ENCODE measurements at places on chromosomes 3 and 15. TPM values are rescaled to one million over a fixed set of nuclear protein-coding genes. Genes with fewer than 3 reads are reported as not detected.
A peak's percentile ranks its signal among the peaks of the same experiment; 100 is the strongest.

- DNase-seq, result peak; percentile 62
- H3K4me1 ChIP-seq, result no peaks in the 10 kb centered on the region
- peaks cover 27% of the 10 kb centered on the region for H3K27me3 ChIP-seq
- no peaks in the 10 kb centered on the region for H3K36me3 ChIP-seq
- no peak overlapping the region for H3K4me3 ChIP-seq
These were observed 63.9 kb upstream of the FAM98B start for GRCh38 chr15:38389924-38390542.

DNA sequence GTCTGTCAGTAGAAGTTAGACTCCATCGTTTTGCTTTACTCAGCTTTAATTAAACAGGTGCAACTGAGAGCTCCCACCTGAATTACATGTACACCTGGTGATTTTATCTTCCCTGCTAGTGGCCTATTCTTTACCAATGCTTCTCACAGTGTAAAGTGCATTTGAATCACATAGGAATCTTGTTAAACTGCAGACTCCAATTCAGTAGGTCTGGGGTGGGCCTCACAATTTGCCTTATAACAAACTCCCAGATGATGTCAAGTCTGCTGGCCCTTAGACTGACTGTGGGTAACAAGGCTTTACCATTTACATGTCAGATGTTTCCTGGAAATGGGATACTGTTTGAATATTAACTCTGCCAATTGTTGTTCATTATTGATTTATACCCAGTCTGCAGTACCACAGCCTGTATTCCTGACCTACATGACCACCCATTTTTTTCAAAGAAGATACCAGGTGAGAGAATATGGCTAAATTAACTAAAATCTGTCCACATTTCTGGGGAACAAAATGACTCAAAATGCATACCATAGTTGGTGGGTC lies 37.2 kb downstream of the CMSS1 start:
- peaks cover 23% of the 10 kb centered on the region for H3K4me1 ChIP-seq
- no peak overlapping the region for H3K4me3 ChIP-seq
- DNase-seq, result no peak
- no peaks in the 10 kb centered on the region for H3K36me3 ChIP-seq

- H3K4me1 ChIP-seq, result no peaks in the 10 kb centered on the region
- DNase-seq, result no peak
- H3K4me3 ChIP-seq, result no peak overlapping the region
- no peak overlapping the region for H3K27ac ChIP-seq
- H3K36me3 ChIP-seq, result no peaks in the 10 kb centered on the region
These were observed 133.5 kb upstream of the GADL1 start for GRCh38 chr3:31027914-31028313.

- no peaks in the 10 kb centered on the region for H3K4me1 ChIP-seq
- no peaks in the 10 kb centered on the region for H3K27me3 ChIP-seq
- H3K27ac ChIP-seq, result no peak overlapping the region
- no peak for DNase-seq
These were observed 133.5 kb downstream of the APBA2 start for GRCh38 chr15:29018995-29019976.

DNA sequence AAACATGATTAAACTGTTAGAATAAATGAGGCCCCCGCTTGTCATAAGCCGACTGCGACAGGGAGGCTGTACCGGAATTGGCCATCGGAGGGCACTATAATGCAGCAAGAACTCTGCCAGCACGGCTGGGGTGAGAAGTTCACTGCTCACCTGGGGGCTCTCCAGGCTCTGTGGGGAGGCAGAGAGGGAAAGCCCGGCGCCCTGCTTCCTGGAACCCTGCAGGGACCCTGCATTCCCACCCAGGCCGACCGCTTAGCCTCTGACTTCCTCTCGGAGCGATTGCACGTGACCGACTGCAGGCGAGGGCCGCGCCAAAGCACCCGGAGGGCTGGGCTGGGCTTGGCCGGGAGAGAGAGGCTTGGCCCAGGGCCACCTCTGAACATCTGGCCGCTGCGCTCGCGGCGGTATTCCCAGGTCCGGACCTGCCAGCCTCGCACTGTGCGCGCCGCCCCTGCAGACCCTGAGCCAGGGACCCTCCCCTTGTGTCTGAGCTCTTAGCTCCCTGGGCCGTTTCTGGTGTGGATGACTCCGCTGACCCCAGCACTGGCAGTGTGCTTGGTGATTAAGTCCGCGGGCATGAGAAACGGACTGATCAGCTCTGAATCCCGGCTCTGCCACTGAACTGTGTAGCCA lies 26.2 kb downstream of the DRD3 start:
- H3K27me3 ChIP-seq, result peaks cover 4% of the 10 kb centered on the region
- no peaks in the 10 kb centered on the region for H3K36me3 ChIP-seq
- peaks cover 4% of the 10 kb centered on the region for H3K4me1 ChIP-seq
- DNase-seq, result peak; percentile 90
- H3K4me3 ChIP-seq, result peak overlapping the region; percentile 31

- no peaks in the 10 kb centered on the region for H3K27me3 ChIP-seq
- H3K27ac ChIP-seq, result no peak overlapping the region
- no peak for DNase-seq
- no peak overlapping the region for H3K4me3 ChIP-seq
- no peaks in the 10 kb centered on the region for H3K4me1 ChIP-seq
These were observed 276.7 kb downstream of the NFKBIZ start for GRCh38 chr3:102125994-102126368.

- peak overlapping the region; percentile 93 for H3K4me3 ChIP-seq
- peaks cover 13% of the 10 kb centered on the region for H3K4me1 ChIP-seq
These were observed 621 bp upstream of the PARP6 start for GRCh38 chr15:72272997-72273352.

DNA sequence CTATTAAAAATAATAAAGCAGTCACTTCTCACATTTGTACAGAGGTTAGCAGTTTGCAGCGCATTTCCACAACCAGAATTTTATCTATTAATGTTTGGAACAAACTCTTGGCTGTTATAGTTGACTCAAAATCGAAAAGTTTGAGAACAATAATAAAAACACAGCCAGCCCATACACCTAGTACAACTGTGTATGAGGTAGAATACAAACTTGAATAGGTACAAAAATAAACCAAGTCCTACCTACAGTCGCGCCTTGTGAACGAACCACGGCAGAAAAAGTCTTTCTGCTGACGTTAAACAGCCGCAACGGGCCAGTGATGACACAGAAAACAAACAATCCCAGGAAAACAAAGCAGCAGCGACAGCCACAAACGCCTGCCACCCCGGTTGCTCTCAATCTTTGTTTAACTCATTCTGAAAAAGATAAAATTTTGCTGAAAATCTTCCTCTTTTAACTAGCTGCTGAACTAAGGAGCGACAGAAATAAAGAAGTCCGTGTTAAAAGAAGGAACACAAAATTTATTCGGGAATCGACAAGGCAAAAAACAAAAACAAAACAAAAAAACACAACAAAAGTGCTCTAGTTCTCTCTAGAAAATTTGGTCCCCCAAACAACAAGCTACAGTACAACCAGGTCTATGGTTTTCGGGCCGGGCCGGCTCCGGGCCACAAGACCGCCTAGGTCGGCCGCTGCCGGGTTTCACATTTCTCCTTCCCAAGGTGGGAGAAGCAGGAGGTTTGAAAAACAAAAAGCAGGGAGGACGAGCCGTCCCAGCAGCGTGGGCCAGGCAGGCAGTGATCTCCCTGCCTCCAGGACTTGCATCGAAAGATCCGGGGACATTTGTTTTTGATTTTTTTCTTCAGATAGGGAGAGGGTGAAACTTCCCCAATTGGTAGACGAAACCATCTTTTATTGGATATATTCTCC lies 2.9 kb downstream of the FOXL2 start:
- H3K4me1 ChIP-seq, result no peaks in the 10 kb centered on the region
- no peak for DNase-seq
- H3K27me3 ChIP-seq, result peaks cover 98% of the 10 kb centered on the region
- no peaks in the 10 kb centered on the region for H3K36me3 ChIP-seq
- no peak overlapping the region for H3K27ac ChIP-seq
- H3K4me3 ChIP-seq, result no peak overlapping the region

DNA sequence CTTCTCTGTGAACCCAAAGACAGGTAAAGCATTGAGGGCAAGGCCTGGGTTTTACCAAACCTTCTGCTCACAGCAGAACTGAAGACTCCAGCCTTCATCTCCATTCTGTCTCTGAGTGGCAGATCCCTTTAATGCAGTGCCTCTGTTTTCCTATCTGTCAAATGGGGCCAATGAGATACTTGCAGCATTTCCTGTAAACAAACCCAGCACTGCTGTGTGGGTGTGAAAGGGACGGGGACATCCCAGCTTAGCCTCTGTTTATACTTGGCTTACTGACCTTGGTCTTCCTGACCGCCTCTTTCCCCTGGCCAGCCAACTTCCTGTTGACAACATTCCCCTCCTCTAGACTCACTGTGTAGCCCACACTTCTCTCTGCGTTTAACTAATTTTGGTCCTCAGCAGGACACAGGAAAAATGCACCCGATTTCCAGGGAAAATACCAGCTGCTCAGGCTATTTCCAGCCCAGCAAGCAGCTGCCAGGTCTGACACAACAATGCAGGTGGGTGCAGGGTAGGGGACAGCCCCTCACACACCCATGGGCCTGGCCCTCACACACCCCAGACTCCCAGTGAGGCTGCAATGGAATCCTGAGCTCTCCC lies 105.9 kb upstream of the HERC1 start:
- H3K27me3 ChIP-seq, result no peaks in the 10 kb centered on the region
- no peak for DNase-seq
- peaks cover 10% of the 10 kb centered on the region for H3K4me1 ChIP-seq

- H3K27me3 ChIP-seq, result peaks cover 7% of the 10 kb centered on the region
- peak; percentile 21 for DNase-seq
- no peaks in the 10 kb centered on the region for H3K36me3 ChIP-seq
These were observed 113.2 kb upstream of the TJP1 start for GRCh38 chr15:29935296-29936004.

DNA sequence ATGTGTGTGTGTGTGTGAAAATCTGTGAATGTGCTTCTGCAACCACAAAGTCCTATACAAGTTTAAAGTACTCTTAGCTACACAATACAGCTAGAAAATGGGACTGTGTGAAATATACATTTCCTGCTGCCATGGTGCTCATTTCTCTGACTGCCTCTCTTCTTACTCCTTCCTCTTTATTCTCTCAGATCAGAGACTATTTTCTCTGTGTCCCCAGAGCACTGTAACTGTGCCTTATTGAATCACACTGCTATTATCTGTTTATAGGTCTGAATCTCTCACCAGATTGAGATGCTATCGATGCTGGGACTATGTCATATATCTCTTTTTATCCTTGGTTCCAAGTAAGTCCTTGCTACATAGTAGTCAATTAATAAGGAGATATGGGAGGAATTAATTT lies 217.9 kb upstream of the SLCO3A1 start:
- H3K36me3 ChIP-seq, result no peaks in the 10 kb centered on the region
- H3K27ac ChIP-seq, result no peak overlapping the region
- DNase-seq, result no peak
- H3K4me3 ChIP-seq, result no peak overlapping the region
- H3K4me1 ChIP-seq, result no peaks in the 10 kb centered on the region

DNA sequence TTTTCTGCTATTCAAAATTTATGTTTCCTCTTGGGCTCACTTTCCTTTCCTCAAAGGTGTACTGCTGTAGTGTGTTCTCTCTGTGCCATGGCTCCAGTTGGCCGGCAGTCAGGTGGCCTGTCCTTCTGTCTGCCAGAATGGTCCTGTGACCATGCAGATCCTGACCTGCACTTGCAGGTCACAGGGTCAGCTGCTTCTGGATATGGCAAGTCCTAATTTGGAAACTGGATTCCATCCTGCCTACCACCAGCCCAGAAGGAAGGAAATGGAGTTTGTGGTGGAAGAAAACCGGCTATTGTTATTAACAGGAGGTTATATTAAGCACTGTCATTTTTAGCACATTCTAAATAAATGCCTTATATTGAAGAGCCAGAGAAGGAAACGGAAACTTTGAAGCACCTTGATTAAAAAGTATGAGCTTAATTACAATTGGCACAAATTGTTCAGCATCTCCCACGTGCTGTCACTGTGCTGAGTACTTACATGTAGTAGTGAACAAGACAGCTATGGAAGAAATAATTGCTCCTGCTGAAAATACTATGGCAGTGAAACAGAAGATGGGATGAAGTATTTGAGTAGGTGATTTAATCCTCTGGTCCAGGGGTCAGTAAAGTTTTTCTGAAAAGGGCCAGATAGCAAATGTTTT lies 362.8 kb downstream of the PTPRG start:
- no peak for DNase-seq
- H3K4me1 ChIP-seq, result no peaks in the 10 kb centered on the region
- H3K4me3 ChIP-seq, result no peak overlapping the region
- H3K27ac ChIP-seq, result no peak overlapping the region

DNA sequence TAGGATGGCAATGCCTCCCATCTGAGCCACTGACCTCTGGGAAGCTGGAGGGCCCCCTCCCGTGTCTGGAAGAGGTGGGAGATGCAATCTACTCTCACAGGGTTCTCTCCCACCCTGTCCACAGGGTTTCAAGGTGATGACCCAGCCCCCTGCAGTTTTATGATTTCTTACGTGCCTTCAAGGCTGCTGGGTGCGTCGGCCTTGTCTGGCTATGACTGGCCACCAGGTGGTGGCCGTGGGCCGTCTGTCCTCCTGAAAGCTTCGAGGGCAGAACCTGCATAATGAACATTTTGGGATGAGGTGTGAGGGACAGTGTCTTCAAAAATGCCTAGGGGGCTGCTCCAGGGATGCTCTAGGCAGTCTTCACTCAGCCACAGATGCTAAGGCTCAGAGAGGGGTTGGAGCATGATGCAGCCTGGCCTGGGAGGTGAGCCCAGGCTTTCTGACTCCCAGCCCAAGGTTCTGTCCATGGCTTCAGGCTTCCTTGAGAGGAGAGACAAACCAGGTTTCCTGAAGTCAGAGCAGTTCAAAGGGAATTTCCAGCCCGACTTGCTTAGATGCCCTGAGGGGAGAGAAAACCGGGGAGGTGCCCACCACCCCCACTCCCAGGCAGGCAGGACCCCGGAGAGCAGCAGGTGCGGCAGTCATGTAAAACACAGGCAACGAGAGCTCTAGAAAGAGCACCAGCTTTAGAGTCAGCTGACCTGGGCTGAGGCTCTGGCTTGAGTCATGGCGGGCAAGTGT lies 18.7 kb downstream of the ISG20 start:
- H3K4me3 ChIP-seq, result no peak overlapping the region
- peak; percentile 41 for DNase-seq
- no peaks in the 10 kb centered on the region for H3K36me3 ChIP-seq
- no peaks in the 10 kb centered on the region for H3K4me1 ChIP-seq
- peaks cover 12% of the 10 kb centered on the region for H3K27me3 ChIP-seq

- no peaks in the 10 kb centered on the region for H3K36me3 ChIP-seq
- no peak for DNase-seq
- H3K27me3 ChIP-seq, result no peaks in the 10 kb centered on the region
- H3K4me3 ChIP-seq, result no peak overlapping the region
- H3K27ac ChIP-seq, result no peak overlapping the region
These were observed 144.3 kb downstream of the FBN1 start for GRCh38 chr15:48501208-48501607.

- no peak overlapping the region for H3K27ac ChIP-seq
- H3K27me3 ChIP-seq, result no peaks in the 10 kb centered on the region
- H3K4me1 ChIP-seq, result no peaks in the 10 kb centered on the region
- H3K36me3 ChIP-seq, result no peaks in the 10 kb centered on the region
- DNase-seq, result no peak
These were observed 209.4 kb upstream of the CD96 start for GRCh38 chr3:111332488-111333080.

Gene DNAH1
- 1.8 TPM for total RNA-seq

Gene OIP5
- total RNA-seq, result 31.0 TPM

Gene SLC9C1
- total RNA-seq, result not detected

Gene SEMA3F
- 3.9 TPM for total RNA-seq

Gene TWF2
- 18.3 TPM for total RNA-seq

Gene ZNF80
- not detected for total RNA-seq

Gene CRYGS
- total RNA-seq, result 3.9 TPM

Gene PARP15
- not detected for total RNA-seq

Gene GABRA5
- total RNA-seq, result not detected

Gene PLSCR1
- total RNA-seq, result 45.6 TPM

Gene GP9
- total RNA-seq, result not detected
